ENCODE measurements at places on chromosomes 6 and 20.

- DNase-seq, result no peak
These were observed 142.7 kb downstream of the LRRC1 start for GRCh38 chr6:53937461-53937860.

DNA sequence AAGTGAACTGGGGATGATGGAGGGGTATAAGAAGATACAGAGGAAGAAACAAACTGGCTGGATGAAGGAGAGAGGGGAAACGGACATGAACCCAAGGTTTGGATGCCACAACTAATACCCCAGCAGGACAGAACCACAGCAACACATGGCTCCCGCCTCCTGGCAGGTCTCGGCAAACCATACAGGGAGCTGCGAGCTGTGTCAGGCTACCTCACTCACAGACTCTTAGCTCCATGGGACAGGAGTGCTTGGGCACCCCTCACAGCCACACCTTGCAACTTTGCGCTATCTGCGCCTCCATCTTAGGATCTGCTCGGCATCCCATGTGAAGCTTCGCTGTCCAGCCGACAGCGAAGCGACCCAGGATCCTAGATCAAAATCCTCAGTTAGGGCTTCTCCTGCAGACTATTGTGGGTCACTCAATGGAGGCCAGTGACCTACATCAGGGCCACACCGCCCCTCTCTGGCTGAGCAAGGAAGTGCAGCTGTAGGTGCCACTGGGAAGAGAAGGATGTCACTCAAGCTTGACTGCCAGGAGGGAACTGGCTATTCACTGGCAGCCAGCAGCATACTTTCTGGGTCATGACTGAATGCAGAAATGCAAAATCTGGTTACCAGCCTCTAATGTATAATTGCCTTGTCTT lies 174.4 kb upstream of the RIN2 start:
- DNase-seq, result no peak

GRCh38 chr20:49460916-49461315 lies 21.6 kb downstream of the KCNB1 start:
- no peak for DNase-seq

GRCh38 chr6:79413562-79414002 lies 123.6 kb downstream of the LCA5 start:
- DNase-seq, result no peak

GRCh38 chr20:3560578-3560977 lies 89.8 kb downstream of the ATRN start:
- DNase-seq, result no peak

DNA sequence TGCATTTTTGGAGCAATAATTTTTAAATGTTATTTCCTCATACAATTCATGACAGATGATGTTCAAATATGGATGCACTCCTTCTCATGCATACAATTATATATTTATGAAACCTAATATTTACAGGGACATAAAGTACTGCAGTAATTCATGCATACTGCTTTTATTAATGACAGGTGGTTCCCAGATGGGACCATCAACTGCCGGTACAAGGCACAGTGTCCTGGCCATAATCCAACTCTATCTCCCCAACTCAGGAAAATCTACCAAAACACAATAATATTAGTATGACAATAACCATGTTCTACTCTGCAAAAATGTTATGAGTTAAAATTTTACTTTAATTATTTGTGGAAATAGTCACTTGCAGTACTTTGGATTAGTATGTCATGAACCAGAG lies 77.8 kb downstream of the VIP start:
- DNase-seq, result no peak

GRCh38 chr6:8229915-8230756 lies 127.8 kb upstream of the EEF1E1 start:
- DNase-seq, result no peak

GRCh38 chr6:160167604-160168399 lies 46.2 kb downstream of the SLC22A1 start:
- no peak for DNase-seq

GRCh38 chr6:157935786-157936185 lies 45.9 kb upstream of the SYNJ2 start:
- no peak for DNase-seq

DNA sequence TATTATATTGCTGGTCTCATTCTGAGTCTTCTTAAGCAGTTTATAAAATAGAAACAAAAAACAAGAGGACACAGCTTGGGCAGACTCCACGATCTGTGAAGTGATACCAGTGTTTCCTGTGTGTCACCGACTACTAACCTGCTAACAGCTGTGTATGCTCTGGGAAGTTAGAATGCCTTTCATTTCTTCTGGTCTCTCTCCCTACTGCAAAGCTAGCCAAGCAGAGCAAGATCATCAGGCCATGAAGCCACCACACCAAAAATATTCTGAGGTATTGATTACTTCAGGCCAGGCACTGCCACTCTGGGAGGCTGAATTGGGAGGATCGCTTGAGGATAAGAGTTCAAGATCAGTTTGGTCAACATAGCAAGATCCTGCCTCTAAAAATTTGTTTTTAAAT lies 46.9 kb upstream of the SMIM29 start:
- DNase-seq, result no peak

GRCh38 chr20:48898896-48899530 lies 22.5 kb upstream of the ARFGEF2 start:
- no peak for DNase-seq
